ENCODE measurements at places on chromosomes 6 and 20. TPM values are rescaled to one million over a fixed set of nuclear protein-coding genes. Genes with fewer than 3 reads are reported as not detected.

BHLHE23 gene
- not detected for total RNA-seq

SLC17A3 gene
- not detected for total RNA-seq

MEI4 gene
- not detected for total RNA-seq

CRIP3 gene
- not detected for total RNA-seq

IFT52 gene
- 32.5 TPM for total RNA-seq

GRCh38 chr6:43950731-43951062, 176.6 kb downstream of the MRPL14 start:
- H3K27ac ChIP-seq, result peak overlapping the region; percentile 63
- H3K27me3 ChIP-seq, result no peaks in the 10 kb centered on the region
- no peaks in the 10 kb centered on the region for H3K36me3 ChIP-seq
- H3K4me3 ChIP-seq, result no peak overlapping the region
- H3K4me1 ChIP-seq, result peaks cover 65% of the 10 kb centered on the region
- DNase-seq, result peak; percentile 30

DNA sequence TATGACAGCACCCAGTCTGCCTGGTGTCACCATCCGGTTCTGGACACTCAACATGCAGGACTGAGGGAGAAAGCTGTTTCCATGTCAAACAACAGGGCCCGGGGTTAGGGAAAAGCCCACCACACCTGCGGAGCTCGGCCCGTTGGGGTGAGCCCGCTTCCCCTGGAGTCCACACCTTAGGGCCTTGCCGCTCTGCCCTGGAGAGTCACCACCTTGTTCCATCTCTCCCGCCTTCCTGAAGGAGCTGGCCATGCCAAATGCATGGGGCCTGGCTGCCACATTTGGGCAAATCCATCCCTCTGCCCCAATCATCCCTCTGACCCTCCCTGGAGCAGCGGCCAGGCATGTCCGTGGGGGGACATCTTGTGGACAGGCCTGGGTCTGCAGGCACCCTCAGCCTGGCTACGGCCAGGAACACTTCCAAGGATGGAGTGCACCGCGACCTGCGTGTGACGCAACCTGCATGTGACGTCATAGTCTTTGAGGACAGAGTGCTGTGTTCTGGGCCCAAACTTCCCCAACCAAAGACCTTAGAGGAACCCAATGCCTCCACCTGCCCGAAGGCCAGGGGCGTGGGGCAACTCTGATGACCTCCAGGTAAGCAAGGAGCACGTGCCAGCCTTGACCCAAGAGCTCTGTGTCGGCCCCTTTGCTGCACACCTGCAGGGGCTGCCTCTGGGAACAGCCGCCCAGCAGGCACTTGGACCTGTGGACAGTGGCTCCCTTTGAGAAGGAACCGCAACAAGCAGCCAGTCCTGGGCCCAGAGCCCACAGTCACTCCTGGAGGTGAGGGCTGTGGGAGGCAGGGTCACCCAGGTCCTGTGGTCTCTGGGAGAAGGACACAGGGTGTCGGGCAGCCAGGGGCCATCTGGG, 1.7 kb downstream of the CABLES2 start:
- no peak overlapping the region for H3K27ac ChIP-seq
- peaks cover 24% of the 10 kb centered on the region for H3K4me1 ChIP-seq
- H3K27me3 ChIP-seq, result no peaks in the 10 kb centered on the region
- H3K4me3 ChIP-seq, result peak overlapping the region; percentile 6
- DNase-seq, result no peak

DNA sequence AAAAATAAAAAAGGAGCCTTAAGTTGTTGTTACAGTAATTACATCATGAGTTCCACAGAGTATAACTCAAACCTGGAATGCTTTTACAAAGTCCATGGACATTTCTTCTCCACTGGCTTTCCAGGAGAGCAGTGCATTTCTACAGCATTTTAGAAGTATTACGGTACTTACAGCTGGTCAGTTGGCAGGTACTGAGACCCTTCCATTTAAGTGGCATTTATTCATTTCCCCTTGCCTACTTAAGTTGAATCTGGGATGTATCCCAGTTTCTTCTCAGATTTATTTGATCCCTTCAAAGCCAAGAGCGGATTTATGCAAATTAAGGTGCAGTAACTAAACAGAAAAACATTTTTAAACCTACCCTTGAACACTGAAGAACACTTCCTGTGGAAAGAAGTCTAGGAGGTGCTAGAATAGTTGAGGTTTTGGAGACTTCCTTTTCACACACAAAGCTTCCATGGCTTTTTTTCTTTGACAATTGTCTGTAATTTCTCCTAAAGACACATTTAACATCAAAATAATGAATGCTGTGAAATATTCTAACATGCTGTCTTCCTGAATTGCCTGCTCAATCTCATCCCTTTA, 3.4 kb downstream of the PRDM13 start:
- H3K36me3 ChIP-seq, result no peaks in the 10 kb centered on the region
- no peak overlapping the region for H3K4me3 ChIP-seq
- H3K27me3 ChIP-seq, result peaks cover 100% of the 10 kb centered on the region

GRCh38 chr6:26032340-26033084, 54.7 kb upstream of the HFE start:
- H3K27ac ChIP-seq, result peak overlapping the region; percentile 98
- H3K4me3 ChIP-seq, result peak overlapping the region; percentile 46
- H3K36me3 ChIP-seq, result no peaks in the 10 kb centered on the region
- H3K4me1 ChIP-seq, result peaks cover 39% of the 10 kb centered on the region
- peak; percentile 52 for DNase-seq
- H3K27me3 ChIP-seq, result no peaks in the 10 kb centered on the region

DNA sequence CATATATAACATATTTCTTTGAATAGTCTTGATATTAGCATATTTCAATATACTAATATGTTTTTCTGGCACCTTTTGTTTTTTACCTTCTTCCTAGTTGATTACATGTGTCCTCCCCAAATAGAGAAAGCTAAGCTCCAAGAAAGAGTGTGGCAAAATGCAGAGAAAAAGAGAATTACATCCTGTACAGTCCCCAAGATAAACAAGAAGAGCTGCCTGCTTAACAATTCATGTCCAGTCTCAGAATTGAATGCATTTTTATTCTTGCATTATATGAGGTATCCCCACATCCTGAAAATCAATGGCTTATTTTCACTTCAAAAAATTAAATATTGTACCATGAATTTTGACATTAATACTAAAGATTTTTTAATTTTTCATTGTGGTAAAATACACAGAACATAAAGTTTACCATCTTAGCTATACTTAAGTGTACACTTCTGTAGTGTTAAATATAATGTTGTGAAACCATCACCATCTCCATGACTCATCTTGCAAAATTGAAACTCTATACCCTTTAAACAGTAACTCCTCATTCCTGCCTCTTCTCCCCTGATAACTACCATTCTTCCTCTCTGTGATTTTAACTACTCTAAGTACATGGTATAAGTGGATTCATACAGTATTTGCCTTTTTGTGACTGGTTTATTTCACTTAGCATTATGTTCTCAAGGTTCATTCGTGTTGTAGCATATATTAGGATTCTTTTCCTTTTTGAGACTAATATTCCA, 490.3 kb downstream of the COL12A1 start:
- no peak overlapping the region for H3K4me3 ChIP-seq
- no peaks in the 10 kb centered on the region for H3K27me3 ChIP-seq
- no peak overlapping the region for H3K27ac ChIP-seq
- H3K4me1 ChIP-seq, result no peaks in the 10 kb centered on the region
- DNase-seq, result no peak

DNA sequence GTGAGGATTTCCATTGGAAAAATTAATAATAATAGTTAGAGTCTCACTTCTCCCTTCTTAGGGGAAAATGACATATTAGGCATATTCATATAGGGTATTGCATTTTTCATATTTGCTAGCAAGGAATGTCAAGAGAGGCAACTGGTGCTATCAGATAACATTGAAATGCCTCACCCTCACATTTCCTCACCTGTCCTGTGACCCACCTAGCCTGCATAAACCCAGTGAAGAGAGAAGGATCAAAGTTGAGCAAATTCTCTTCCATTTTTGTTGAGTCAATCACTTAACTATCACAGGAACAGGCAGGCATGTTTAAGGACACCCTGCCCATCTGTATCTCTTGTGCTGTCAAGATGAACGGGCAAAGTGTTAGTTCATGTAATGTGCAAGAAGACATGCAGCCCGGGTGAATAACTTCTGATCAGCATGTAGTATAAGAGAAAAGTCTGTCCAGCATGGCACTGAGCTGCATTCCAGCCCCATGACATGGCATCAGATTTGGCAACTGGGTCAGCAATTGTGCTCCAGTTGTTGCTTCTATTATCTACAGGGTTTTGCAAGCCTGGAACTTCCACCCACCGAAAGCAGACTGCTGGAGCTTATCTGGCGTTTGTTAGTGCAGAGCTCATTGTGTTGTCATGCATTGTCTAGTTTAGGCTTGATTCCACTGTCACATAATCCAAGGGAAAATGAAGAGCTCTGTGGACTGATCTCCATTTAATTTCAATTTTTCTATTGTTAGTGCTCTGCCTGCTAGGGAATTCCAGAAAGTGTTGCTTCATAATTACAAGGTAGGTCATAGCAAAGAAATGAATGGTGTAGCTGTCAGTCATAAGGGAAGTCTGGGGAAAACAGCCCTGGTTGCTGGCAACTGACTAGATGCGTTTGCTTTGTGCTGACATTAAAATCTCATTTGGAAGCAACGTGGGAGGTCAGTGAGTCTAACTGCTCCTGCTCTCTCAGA, 138.4 kb upstream of the TNFAIP3 start:
- H3K4me1 ChIP-seq, result peaks cover 29% of the 10 kb centered on the region
- H3K27ac ChIP-seq, result peak overlapping the region; percentile 71
- H3K36me3 ChIP-seq, result no peaks in the 10 kb centered on the region
- no peak overlapping the region for H3K4me3 ChIP-seq

- H3K27ac ChIP-seq, result no peak overlapping the region
- H3K27me3 ChIP-seq, result no peaks in the 10 kb centered on the region
- no peak for DNase-seq
- H3K36me3 ChIP-seq, result no peaks in the 10 kb centered on the region
These were observed 196.6 kb downstream of the PHACTR1 start for GRCh38 chr6:12913201-12913600.

- no peak for DNase-seq
- H3K27ac ChIP-seq, result no peak overlapping the region
- H3K27me3 ChIP-seq, result peaks cover 33% of the 10 kb centered on the region
- no peak overlapping the region for H3K4me3 ChIP-seq
- no peaks in the 10 kb centered on the region for H3K36me3 ChIP-seq
These were observed 40.2 kb upstream of the MRGBP start for GRCh38 chr20:62755817-62756724.

DNA sequence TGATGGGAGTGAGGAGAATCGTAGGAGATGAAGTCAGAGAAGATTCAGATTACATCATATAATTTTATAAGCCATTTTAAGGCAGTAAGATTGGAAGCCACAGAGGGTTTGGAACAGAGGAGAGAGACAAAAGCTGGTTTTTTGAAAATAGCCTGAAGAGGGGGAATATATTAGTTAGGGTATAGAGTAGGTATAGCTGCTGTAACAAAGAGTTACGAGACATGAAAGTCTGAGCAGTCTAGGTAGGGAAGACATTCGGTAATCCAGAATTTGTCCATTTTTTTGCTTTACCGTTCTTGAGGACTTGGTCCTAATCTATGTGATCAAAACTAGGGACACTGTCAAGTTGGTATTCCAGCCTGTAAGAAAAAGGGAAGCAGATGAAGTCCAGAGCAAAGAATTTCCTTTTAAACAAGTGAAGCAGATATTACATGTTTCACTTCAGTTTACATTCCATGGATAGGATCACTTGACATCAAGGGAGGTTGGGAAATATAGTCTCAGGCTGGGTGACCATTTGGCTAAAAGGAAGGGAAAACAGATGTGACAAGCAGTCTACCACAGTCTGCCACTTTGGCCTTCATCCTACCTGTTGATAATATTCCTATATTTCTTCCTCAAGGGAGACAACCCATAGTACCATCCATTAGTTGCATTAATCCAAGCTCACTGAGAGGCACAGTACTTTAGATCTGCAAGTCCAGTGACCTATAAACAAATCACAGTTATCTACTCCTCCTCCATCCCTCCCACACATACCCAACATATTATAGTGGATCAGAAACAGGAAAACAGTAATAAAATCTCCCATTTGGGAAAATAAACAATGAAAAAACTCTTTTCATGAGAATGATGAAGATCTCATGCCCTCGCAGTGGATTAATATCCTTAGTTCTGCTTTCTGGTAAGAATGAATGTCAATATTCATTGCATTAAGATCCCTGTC, 10.2 kb downstream of the FAM135A start:
- H3K27ac ChIP-seq, result no peak overlapping the region
- no peak for DNase-seq
- H3K36me3 ChIP-seq, result peaks cover 7% of the 10 kb centered on the region
- no peaks in the 10 kb centered on the region for H3K4me1 ChIP-seq
- no peak overlapping the region for H3K4me3 ChIP-seq

DNA sequence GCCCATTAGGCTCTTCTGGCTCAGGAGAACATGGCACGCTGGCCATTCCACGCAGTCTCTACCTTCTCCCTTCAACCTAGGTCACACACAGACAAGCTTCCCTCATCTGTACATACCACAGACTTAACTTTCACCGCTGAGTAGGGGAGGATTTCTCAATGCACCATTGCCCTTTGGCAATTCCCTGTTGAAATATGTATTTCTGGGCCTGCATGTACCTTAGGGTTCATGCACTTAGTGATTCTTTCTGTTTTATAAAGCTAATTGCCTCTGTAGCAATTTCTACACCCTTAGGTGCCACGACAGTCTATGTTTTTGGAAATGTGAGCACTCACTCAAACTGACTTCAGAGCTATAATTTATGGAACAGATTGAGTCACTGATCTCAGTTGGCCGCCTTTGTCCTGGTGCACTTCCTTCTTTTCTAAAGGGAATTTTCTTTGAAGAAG, 253.8 kb upstream of the PRDM1 start:
- H3K4me1 ChIP-seq, result no peaks in the 10 kb centered on the region
- H3K36me3 ChIP-seq, result no peaks in the 10 kb centered on the region
- no peak overlapping the region for H3K4me3 ChIP-seq
- H3K27ac ChIP-seq, result no peak overlapping the region
- H3K27me3 ChIP-seq, result no peaks in the 10 kb centered on the region
- DNase-seq, result no peak

GRCh38 chr6:170166511-170167122, 124.3 kb downstream of the DLL1 start:
- H3K27ac ChIP-seq, result no peak overlapping the region
- no peak for DNase-seq
- no peak overlapping the region for H3K4me3 ChIP-seq
- H3K27me3 ChIP-seq, result no peaks in the 10 kb centered on the region
- H3K36me3 ChIP-seq, result no peaks in the 10 kb centered on the region

GRCh38 chr6:150211700-150212511, 69.1 kb downstream of the PPP1R14C start:
- H3K36me3 ChIP-seq, result no peaks in the 10 kb centered on the region
- H3K4me3 ChIP-seq, result no peak overlapping the region
- H3K27ac ChIP-seq, result no peak overlapping the region
- H3K27me3 ChIP-seq, result 0 out of 2 replicates have a peak, but pooled peaks cover 2% of the 10 kb centered on the region
- H3K4me1 ChIP-seq, result peaks cover 20% of the 10 kb centered on the region
- no peak for DNase-seq

DNA sequence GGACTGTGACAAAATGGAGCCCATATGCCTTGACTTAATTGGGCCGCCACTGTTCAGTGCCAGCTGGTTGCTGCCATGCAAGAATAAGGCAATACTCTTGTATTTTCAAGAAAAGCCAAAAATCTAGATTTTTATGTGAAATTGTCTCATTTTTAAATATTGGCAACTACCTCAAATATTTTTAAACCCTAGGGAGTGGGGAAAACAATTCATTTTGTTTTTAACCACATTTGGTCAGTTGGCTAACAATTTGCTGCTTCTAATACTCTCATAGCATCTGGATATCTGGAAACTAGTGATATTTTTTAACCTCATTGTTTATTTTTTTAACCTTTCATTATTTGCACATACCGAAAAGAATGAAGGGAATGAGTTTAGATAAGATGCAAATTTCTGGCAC, 91.0 kb downstream of the EYA2 start:
- H3K4me3 ChIP-seq, result no peak overlapping the region
- H3K36me3 ChIP-seq, result no peaks in the 10 kb centered on the region
- DNase-seq, result no peak
- H3K27ac ChIP-seq, result no peak overlapping the region
- H3K27me3 ChIP-seq, result peaks cover 12% of the 10 kb centered on the region

All from SJSA1 (cell line).